Liver (tissue), 10 donors: ENCODE measurements at places on chromosomes 6 and 20. TPM values are rescaled to one million over a fixed set of nuclear protein-coding genes. Genes with fewer than 3 reads are reported as not detected.

Gene PDE7B
- 5.2 TPM for total RNA-seq

DNA sequence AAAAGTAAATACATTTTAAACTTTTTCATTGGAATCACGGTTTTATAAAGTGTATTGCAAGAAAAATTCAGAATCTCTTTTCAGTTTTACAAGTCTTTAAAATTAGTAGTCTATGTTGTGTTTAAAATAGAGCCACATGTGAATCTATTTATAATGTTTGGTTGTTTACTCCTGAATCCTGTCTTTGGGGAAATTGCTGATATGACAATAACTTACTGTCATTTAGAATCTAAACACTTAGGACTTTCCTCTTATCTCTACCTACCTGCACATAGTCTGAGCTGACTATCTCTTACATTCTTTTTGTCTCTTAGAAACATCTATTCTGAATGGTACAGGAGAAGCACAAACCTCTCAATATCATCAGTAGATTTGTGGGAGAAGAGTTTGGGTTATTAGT is 4.1 kb upstream of the SRSF12 start:
- H3K4me3 ChIP-seq = no peak overlapping the region
- no peaks in the 10 kb centered on the region for H3K36me3 ChIP-seq
- no peaks in the 10 kb centered on the region for H3K27me3 ChIP-seq
- no peak for DNase-seq
- H3K27ac ChIP-seq = no peak overlapping the region

Gene EEF1A2
- total RNA-seq = 0.05 TPM

- DNase-seq = no peak
- peaks cover 29% of the 10 kb centered on the region for H3K4me1 ChIP-seq
- H3K27me3 ChIP-seq = peaks cover 2% of the 10 kb centered on the region
- peak within 1 kb of the TSS; percentile 28 for H3K27ac ChIP-seq
- H3K36me3 ChIP-seq = no peaks in the 10 kb centered on the region
- peak within 1 kb of the TSS; percentile 70 for H3K4me3 ChIP-seq
Measured at GRCh38 chr6:127118298-127119101, at the start of gene RSPO3. RSPO3 (plus strand) TSS chr6:127118671; CDS start chr6:127119193, 522 bp downstream.

GRCh38 chr6:52400313-52401041 is 19.7 kb upstream of the EFHC1 start:
- no peaks in the 10 kb centered on the region for H3K4me1 ChIP-seq
- no peaks in the 10 kb centered on the region for H3K36me3 ChIP-seq
- H3K27me3 ChIP-seq = no peaks in the 10 kb centered on the region
- no peak for DNase-seq
- no peak overlapping the region for H3K4me3 ChIP-seq
- H3K27ac ChIP-seq = no peak overlapping the region

- no peaks in the 10 kb centered on the region for H3K36me3 ChIP-seq
- no peak overlapping the region for H3K27ac ChIP-seq
- no peaks in the 10 kb centered on the region for H3K27me3 ChIP-seq
- no peak for DNase-seq
- H3K4me1 ChIP-seq = peaks cover 19% of the 10 kb centered on the region
Measured at GRCh38 chr6:2225422-2226392, 19.7 kb downstream of the GMDS start.

- H3K27me3 ChIP-seq = no peaks in the 10 kb centered on the region
- H3K4me1 ChIP-seq = peaks cover 8% of the 10 kb centered on the region
- no peak overlapping the region for H3K4me3 ChIP-seq
- DNase-seq = no peak
Measured at GRCh38 chr20:32354592-32355416, 3.3 kb upstream of the ASXL1 start.

- DNase-seq = no peak
- H3K4me3 ChIP-seq = peak overlapping the region; percentile 60
- no peaks in the 10 kb centered on the region for H3K36me3 ChIP-seq
- peak overlapping the region; percentile 94 for H3K27ac ChIP-seq
Measured at GRCh38 chr20:53595018-53595378, 1.4 kb upstream of the ZNF217 start.

Gene SLC24A3
- 0.50 TPM for total RNA-seq

Gene FAM217A
- total RNA-seq = not detected

DNA sequence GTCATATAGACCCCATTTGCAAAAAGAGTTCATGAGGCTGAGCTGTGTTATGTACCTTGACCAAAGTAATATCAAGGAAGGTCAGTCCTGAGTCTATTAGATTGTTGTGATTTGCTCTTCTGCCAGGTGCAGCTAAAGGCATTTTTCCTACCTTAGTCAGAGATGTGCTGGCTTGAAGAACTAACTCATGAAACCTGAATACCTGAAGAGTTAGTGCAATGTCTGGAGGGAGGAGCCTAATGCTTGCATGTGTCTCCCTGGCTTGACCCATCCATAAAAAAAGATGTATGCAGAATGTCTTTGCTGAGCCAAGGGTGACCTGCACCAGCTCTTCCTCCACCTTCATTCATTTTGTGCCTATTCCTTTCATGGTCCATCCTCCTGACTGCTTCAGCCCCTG is 742.0 kb downstream of the KIF16B start:
- H3K4me1 ChIP-seq = no peaks in the 10 kb centered on the region
- no peaks in the 10 kb centered on the region for H3K27me3 ChIP-seq
- H3K36me3 ChIP-seq = no peaks in the 10 kb centered on the region
- DNase-seq = no peak
- H3K27ac ChIP-seq = no peak overlapping the region

Gene BEND6
- under 0.01 TPM for total RNA-seq

DNA sequence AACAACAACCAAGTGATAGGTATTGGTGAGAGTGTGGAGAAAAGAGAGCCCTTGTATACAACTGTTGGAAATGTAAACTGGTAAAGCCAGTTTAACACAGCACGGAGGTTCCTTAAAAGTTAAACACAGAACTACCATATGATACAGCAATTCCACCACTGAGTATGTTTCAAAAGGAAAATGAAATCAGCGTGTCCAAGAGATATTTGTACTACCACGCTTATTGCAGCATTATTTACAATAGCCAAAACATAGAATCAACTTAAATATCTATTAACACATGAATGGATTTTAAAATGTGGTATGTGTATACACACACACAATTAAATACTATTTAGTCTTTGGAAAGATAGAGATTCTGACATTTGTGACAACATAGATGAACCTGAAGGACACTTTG is 1.1 kb downstream of the PTCHD4 start:
- H3K27me3 ChIP-seq = no peaks in the 10 kb centered on the region
- H3K36me3 ChIP-seq = no peaks in the 10 kb centered on the region
- DNase-seq = no peak
- H3K4me3 ChIP-seq = no peak overlapping the region

- DNase-seq = no peak
- H3K4me3 ChIP-seq = no peak overlapping the region
- no peak overlapping the region for H3K27ac ChIP-seq
- no peaks in the 10 kb centered on the region for H3K4me1 ChIP-seq
- no peaks in the 10 kb centered on the region for H3K36me3 ChIP-seq
Measured at GRCh38 chr6:71367756-71368155, 79.1 kb downstream of the OGFRL1 start.

DNA sequence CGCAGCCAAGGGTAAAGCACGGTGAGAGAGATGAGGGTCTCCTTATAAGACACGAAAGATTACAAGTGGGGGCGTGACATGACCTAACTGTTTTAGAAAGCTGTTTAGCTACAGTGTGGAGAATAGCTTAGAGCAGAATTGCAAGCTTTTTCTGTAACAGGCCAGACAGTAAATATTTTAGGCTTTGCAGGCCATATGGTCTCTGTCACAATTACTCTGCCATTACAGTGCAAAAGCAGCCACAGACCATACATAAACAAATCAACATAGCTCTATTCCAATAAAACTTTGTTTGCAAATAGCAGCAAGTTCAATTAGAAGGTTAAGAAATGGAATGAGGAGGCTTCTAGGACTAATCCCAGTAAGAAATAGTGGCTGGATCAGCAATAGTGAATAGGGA is 16.8 kb downstream of the PGM3 start:
- H3K4me1 ChIP-seq = no peaks in the 10 kb centered on the region
- no peaks in the 10 kb centered on the region for H3K27me3 ChIP-seq
- no peak for DNase-seq
- no peak overlapping the region for H3K4me3 ChIP-seq
- H3K27ac ChIP-seq = no peak overlapping the region
- H3K36me3 ChIP-seq = peaks cover 58% of the 10 kb centered on the region

Gene BEND3
- total RNA-seq = 1.7 TPM

DNA sequence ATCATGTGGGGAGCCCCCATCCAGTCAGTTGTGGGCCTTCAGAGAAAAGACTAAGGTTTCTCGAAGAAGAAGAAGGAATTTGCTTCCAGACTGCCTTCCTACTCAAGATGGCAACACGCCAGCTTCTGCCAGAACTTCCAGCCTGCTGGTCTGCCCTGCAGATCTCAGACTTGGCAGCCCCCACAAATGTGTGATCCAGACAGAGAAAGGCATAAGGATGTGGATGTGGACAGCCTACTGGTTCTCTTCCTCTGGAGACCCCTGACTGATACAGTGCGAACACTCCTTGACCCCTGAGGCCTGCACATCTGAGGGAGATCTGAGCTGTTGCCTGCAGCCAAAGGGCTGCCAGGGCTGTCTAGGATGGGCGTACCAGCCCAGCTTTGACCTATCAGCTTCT is 8.6 kb downstream of the GABRR1 start:
- H3K27me3 ChIP-seq = no peaks in the 10 kb centered on the region
- no peak overlapping the region for H3K4me3 ChIP-seq
- no peaks in the 10 kb centered on the region for H3K4me1 ChIP-seq

DNA sequence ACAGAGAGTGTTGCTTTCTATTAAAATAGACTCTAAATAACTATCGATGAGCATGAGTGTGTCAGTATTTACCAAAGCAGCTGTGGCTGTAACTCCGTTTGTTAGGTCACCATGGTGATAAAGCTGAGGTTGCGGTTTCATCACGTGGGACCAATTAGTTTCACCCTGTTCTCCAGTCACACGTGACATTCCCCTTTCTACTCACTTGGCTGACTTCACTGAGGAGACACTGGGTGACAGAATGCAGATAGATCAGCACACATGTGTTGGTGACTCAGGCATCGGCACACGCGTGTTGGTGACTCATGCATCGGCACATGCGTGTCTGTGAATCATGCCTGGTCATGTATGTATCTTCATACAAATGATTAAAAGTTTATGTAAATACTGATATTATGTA is 285.4 kb downstream of the THBS2 start:
- H3K4me1 ChIP-seq = no peaks in the 10 kb centered on the region
- no peaks in the 10 kb centered on the region for H3K27me3 ChIP-seq
- no peak for DNase-seq
- H3K27ac ChIP-seq = no peak overlapping the region
- H3K4me3 ChIP-seq = no peak overlapping the region

DNA sequence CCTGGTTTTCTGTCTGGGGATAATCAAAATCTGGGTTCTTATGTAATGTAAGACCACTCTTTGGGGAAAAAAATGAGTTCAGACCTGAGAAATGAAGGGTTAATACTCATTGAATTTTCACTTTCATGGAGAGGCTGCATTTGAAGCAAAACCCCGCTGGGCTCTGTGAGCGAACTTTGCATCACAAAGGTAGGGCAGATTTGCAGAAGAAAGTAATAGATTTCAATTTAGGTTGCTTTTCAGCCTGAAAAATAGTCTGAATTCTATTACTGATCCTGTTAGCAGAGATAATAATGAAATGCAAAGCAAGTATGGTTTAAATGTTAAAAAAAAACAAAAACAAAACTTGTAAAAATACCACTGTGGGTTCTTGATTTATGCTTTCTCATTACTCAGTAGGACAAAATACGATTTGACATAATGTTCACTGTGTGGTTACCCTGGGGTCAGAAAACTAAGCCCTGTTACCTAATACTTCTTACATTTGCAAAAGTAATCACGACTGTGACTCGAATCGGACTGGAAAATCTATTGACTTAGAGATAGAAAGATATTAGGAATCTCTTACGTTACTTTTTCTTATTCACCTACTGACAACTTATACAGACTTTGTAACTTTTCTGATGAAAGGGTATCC is 72.2 kb downstream of the UST start:
- H3K36me3 ChIP-seq = no peaks in the 10 kb centered on the region
- peaks cover 2% of the 10 kb centered on the region for H3K27me3 ChIP-seq
- no peak for DNase-seq
- no peaks in the 10 kb centered on the region for H3K4me1 ChIP-seq

Gene PRL
- not detected for total RNA-seq

DNA sequence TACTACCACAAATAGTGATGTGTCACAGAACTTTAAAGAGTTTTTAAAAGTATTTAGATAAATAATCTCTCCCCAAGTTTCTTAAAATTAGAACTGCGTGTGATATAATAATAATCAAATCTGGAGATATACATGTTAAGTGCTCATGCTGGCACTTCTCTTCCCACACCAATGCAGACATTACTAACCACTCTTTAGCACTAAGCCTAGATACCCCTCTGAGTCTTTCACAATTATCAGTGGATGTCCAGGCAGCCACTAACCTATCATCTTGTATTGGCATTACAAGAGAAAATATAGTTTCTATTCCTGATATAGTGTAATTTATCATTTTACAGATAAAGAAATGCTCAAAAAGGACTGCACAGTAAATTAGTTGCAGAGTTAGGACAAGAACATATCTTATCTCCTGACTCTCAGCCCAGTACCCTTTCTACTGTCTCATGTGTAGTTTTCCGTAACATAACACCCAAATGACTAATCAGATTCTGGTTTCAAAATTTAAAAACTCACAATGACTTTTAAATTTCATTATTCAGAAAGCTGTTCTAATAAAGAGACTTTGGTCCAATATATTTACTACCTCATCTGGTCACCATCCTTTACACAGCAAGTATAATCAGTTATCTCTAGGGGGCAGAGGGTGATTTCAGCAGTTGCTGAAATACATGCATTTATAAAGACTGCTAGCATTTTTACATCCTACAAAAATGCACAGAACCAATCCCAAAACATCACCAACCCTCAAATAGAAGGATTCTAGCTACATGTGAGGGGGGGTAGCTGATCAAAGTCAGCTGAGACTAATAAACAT is 215.5 kb upstream of the MCHR2 start:
- H3K36me3 ChIP-seq = no peaks in the 10 kb centered on the region
- no peak overlapping the region for H3K4me3 ChIP-seq
- no peaks in the 10 kb centered on the region for H3K4me1 ChIP-seq

- H3K4me1 ChIP-seq = no peaks in the 10 kb centered on the region
- H3K4me3 ChIP-seq = no peak overlapping the region
- DNase-seq = no peak
Measured at GRCh38 chr20:43689165-43689564, 22.3 kb downstream of the MYBL2 start.

- H3K4me3 ChIP-seq = no peak overlapping the region
- H3K27me3 ChIP-seq = no peaks in the 10 kb centered on the region
- DNase-seq = no peak
- no peaks in the 10 kb centered on the region for H3K36me3 ChIP-seq
Measured at GRCh38 chr6:14200047-14200446, 82.5 kb downstream of the CD83 start.

Gene CD40
- total RNA-seq = 6.4 TPM

- peaks cover 10% of the 10 kb centered on the region for H3K4me1 ChIP-seq
- DNase-seq = no peak
- peak overlapping the region; percentile 99 for H3K27ac ChIP-seq
- no peaks in the 10 kb centered on the region for H3K36me3 ChIP-seq
- peak overlapping the region; percentile 91 for H3K4me3 ChIP-seq
Measured at GRCh38 chr6:121335087-121336008, 1.1 kb upstream of the TBC1D32 start.
